Stimulated activated naive CD4-positive, alpha-beta T cell (primary cell): ENCODE measurements at places on chromosomes 2 and 18.

- no peak for DNase-seq
Observed at GRCh38 chr2:211126256-211126655, 569.9 kb downstream of the CPS1 start.

GRCh38 chr2:130823886-130824491, 12.7 kb upstream of the ARHGEF4 start:
- no peak for DNase-seq

GRCh38 chr2:102391565-102391964, 31.4 kb upstream of the IL18RAP start:
- DNase-seq, result no peak

- no peak for DNase-seq
Observed at GRCh38 chr2:124589971-124590370, 564.9 kb downstream of the CNTNAP5 start.

GRCh38 chr2:2101924-2102323, 229.2 kb downstream of the MYT1L start:
- DNase-seq, result no peak

- DNase-seq, result no peak
Observed at GRCh38 chr2:143505542-143505941, 376.3 kb downstream of the ARHGAP15 start.

- DNase-seq, result no peak
Observed at GRCh38 chr2:209496586-209496982, 72.7 kb downstream of the MAP2 start.
